ENCODE measurements at places on chromosomes 1 and 21.
A peak's percentile ranks its signal among the peaks of the same experiment; 100 is the strongest.

DNA sequence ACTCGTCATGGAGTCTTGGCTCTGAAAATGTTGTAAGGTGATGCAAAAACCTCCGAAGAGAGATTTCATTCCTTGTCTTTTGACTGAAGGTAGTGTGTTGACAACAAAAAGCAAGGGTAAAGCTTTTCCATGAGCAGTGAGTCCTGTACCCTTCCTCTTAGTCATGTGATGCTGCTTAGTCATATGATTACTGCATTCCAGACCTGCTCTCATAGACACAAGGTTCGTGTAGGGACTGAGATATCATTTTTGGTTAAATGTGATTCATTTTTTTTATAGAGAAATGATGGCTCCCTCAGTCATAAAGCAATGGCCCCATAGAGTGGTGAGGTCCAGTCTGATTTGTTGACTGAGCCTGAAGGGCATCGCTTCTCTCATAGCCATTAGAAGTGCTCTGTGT is 9.2 kb downstream of the KCNJ6 start:
- DNase-seq = no peak

GRCh38 chr1:18398791-18399530 is 81.8 kb upstream of the KLHDC7A start:
- DNase-seq = no peak

DNA sequence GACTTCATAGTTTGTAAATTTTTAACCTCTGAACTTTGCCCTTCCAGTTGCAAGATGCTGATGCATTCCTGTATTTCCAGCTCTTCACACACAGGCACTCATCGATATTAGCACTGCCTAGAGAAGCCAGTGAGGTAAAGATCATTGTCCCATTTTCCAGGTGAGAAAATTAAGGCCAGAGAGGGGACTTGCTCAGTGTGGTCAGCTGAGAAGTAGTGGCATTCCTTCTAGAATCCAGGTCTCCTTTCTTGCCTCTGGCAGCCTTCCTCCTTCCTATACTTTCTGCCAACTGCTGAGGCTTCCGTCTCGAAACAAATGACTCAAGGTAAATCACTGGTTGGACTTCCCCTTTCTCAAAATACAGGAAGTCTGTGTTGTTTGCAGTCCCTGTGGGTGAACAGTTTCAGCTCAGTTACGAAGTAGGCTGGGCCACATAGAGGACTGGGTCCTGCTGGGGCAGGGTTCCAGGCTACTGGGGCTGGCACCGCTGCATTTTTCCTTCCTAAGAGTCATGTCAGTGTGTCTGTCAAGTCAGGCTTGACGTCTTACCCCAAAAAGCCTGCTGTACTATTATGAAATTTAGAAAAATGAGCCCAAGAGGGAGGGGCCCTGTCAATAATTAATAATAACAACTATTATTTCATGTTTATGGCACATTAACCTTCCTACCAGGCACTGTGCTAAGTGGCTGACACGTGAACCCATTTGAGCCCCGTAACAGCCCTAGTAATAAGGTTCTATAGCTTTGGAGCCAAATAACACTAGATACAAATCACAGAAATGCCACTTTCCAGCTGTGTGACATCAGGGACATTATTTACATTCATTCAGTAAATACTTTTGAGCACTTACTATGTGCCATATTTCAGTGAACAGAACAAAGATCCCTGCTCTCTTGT is 16.6 kb upstream of the RNF19B start:
- no peak for DNase-seq

- no peak for DNase-seq
These were observed 549.3 kb downstream of the NCAM2 start for GRCh38 chr21:21547368-21547953.

GRCh38 chr1:39877231-39877778 is 6.0 kb downstream of the TRIT1 start:
- no peak for DNase-seq

- DNase-seq = no peak
These were observed 18.3 kb downstream of the SGIP1 start for GRCh38 chr1:66552287-66552686.

- no peak for DNase-seq
These were observed 9.4 kb downstream of the NCAM2 start for GRCh38 chr21:21007606-21008005.

DNA sequence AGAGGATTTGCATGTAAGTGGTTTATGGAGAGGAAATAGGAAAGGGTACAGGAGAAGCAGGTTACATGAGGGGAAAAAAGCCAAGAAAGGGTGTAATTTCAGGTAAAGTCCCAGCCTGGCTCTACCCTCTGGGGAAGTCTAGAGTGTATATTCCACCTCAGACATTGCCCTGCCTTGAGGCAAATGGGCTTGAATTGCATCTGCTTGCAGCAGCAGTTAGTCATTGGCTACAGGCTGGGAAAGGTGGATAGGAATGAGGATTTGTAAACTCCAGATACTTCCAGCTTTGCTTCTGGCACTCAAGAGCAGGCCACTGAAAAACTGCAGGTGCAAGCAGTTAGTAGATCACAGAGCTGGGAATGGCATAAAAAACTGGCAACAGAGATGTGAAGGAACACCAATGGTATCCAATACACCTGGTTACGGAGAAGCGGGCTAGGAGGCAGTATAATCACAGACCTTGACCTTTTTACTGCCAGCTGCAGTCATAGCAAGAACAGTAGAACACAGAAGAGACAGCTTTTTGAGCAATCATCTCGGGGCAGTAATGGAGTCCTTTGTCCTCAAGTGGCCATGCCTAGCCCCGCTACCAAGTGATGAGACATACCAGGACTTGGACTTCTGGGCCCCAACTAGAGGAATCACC is 226.9 kb upstream of the NRIP1 start:
- no peak for DNase-seq

- no peak for DNase-seq
These were observed 27.5 kb downstream of the TRIM45 start for GRCh38 chr1:117093870-117094621.

- DNase-seq = no peak
These were observed 37.1 kb downstream of the NEXN start for GRCh38 chr1:77925518-77925917.

- peak; percentile 48 for DNase-seq
These were observed 68.6 kb upstream of the HSPA13 start for GRCh38 chr21:14451546-14451945.

DNA sequence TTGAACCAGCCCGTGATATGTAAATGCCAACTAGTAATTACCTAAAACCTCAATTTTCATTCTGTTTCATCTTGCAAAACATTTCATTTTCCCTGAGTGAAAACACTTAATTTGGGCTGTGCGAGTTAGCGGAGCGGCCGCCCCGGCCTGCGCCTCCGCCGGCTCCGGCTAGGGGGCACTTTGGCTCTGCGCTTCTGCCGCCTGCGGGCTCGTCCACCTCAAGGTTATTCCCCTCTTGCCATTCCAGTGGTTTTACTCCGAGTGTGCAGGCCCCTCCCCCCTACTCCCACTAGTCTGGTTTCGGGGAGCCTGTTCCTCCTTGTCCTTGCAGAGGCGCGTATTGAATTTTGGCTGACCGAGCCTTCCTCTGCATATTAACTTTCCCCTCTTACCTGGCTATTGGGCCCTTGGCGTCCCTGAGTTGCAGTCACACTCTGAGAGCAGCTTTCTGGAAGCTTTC is 55.6 kb downstream of the PEX14 start:
- DNase-seq = peak; percentile 87

GRCh38 chr1:30034627-30035521 is 688.5 kb downstream of the MATN1 start:
- DNase-seq = no peak

GRCh38 chr1:97562081-97562480 is 358.8 kb downstream of the DPYD start:
- no peak for DNase-seq

DNA sequence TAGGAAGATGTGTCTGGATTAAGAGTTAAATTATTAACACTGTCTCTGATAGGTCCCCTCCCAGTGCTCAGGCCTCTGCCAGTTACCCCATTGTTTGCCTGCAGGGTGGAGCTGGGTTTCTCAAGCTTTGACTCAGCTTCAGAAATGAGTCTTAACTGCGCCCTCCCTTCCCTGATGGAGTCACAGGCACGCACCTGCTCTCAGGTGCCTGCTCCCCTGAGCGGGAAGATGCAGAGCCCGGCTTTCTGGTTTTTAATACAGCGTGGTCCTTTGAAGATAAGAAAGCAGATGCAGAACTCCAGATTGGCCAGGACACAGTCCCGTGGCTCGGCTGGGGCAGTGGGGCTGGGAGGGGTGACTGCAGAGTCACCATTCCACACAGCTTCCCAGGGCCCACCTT is 3.2 kb upstream of the SPRR4 start:
- no peak for DNase-seq

DNA sequence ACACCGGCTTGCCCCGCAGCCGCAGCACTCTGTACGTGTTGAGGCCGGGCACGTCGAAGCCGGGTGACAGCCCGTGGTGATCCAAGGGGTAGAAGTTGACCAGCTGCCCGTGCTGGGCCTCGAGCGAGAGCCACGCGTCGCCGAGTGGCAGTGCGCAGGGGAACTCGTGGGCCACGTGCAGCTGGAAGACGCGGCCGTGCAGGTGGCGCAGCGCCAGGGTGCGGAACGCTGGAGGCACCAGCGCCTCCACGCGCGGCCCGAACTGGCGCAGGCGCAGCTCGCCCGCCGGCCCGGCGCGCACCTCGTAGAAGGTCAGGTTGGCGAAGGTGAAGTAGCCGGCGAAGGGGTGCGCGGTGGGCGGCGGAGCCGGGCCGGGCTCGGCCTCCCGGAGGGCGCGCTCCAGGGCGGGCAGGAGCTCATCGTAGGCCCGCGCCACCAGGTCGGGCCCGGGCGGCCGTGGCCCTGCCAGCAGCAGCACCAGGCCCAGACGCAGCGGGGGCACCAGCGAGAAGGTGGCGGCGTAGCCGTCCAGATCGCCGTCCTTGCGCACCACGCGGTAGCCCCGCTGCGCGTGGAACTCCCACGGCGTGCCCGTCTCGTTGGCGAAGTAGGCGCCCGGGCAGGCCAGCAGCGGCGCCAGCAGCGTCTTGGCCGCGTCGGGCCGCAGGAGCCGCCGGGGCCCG is 19.5 kb downstream of the LACTBL1 start:
- DNase-seq = peak; percentile 50

GRCh38 chr1:226327761-226328162 is 18.8 kb upstream of the LIN9 start:
- no peak for DNase-seq

- no peak for DNase-seq
These were observed 18.3 kb downstream of the YARS1 start for GRCh38 chr1:32798679-32799416.

DNA sequence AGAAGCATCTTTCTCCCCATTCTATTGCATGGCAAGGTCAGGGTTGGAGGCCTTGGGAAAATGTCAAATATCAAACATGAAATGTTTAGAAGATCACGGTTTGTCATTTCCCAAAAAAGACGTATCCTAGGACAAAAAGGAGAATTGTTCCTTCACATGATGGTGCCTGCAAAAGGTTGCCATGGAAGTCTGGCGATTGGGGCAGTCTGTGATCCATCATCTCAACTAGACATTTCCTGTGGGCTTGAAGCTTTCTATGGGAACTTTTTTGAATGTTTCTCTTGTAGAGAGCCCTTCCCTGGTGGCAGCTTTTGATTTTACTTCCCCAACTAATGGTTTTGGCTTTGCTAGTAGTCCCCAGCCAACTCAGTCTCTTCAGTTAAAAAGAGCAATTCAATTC is 106.3 kb downstream of the TGFB2 start:
- no peak for DNase-seq

GRCh38 chr1:41366455-41367287 is 5.4 kb downstream of the FOXO6 start:
- peak; percentile 66 for DNase-seq

DNA sequence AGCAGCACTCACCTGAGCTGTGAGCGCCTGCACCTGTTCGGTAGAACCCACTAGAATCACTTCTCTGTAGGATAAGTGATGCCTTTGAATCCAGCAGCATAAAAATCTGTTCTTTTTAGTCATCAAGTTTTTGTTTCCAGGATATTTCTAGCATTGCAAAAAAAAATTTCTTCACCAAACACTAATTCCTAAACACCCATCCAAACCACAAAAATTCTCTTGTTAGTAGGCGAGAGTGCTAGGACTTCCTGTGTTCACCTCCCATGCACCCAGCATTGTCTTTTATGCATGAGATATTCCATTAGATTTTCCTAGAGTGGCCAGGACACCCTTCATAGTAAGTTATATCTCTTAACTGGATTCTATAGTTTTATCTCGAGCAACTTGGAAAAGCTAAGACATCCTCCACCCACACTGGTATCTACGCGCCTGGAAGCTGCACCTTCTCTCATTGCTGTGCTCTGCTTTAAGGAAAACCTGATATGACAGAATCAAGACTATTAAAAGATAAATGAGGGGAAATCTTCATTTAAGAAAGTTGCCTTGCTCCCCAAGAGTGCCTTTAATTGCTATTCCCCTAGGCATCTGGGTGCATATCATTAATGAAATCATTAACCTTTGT is 12.3 kb downstream of the SERTAD4 start:
- DNase-seq = no peak

DNA sequence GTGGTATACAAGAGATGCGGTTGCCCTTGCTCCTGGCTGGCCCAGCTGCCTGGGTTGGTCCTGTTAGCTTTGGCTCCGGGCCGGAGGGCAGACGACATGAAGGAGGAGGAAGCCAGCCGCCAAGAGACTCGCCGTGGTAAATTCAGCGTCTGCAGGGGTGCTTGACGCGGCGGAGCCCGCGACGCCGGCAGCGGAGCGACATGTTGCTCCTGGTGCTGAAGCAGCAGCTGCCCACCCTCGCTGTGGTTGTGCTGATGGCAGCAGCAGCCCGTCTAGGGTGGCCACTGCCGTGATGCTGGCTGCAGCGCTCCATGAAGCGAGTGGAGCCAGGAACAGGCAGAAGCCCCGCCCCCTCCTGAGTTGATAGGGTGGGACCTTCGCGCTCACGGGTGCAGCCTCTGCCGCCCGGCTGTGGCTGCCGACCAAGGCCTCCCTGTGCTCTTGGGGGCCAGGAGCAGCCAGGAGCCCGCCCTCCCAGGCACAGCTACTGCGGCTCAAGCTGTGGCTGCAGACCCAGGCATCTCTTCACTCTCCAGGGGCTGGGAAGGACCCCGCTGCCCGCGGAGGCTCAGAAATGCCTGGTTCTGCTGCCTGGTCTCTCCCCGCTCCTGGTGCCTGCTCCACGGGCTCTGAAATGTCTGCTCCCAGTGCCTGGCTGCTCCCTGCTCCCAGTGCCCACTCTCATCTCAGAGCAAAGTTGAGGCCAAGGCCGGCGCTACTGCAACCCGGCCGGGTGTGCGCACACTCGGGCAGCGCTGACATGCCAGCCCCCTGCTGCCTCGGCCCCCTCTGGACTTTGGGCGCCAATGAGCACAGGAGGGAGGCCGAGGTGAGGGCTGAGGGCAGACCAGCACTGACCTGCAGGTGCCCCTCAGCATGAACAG is 4.4 kb upstream of the ZNF692 start:
- DNase-seq = peak; percentile 94

- DNase-seq = no peak
These were observed 149.3 kb downstream of the ZC3H11B start for GRCh38 chr1:219463636-219464035.

- no peak for DNase-seq
These were observed 29.7 kb upstream of the TNFRSF1B start for GRCh38 chr1:12136916-12137610.

DNA sequence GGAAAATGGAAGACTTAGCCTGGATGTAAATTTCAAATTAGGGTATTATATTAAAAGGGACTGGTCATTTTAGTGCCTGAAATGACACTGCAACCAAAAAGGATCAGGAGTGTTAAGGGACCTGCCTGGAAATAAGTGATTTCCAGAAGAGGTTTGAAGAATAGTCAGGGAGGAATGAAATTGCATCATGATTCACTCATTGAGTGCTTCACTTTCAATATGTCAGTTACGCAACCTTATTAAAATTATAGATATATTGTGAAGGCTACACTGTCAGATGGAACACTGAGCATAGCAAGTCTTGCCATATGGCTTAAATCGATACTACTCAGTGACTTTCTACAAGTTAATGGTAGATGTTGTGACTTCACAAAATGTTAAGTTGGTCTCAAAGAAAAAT is 275.2 kb upstream of the DPYD start:
- DNase-seq = no peak

Data from retina (tissue), 1 donor.